Left ventricle myocardium inferior (tissue), 1 donor: ENCODE measurements at places on chromosomes 12 and 14.

GRCh38 chr14:62443796-62444195, 601.5 kb downstream of the KCNH5 start:
- H3K27me3 ChIP-seq: no peaks in the 10 kb centered on the region
- no peak overlapping the region for H3K27ac ChIP-seq
- DNase-seq: no peak
- H3K36me3 ChIP-seq: no peaks in the 10 kb centered on the region
- H3K4me3 ChIP-seq: no peak overlapping the region

DNA sequence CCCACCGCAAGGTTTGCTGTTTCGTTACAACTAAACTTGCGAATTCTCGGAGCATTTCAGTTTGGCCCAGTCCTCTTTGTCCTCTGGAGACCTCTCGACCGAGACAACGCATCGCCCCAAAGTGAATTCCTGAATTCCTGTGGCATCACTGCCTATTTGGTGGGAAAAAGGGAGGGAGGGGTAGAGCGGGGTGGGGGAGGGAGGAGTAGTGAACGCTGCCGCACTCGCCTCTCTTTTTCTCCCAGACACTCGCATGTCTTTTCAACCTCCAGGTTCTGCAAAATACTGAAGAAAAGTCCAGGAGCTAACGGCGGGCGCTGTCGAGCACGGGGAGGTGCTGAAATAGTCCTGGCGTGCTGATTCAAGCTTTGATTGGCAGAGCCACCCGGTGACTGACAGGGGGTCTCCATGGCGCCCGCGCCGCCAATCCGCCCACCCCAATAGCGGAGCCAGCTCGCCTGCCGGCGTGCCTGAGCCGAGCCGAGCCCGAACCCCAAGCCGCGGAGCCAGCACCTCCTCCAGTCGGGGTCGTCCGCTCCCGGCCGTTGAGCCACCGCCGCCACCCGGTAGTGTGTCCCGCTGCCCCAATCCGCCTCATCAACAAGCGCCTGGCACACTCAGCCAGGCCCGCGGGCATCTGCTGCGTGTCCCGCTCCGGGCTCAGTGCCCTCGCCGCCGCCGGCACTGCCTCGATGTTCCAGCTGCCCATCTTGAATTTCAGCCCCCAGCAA, at the start of gene SIX6:
TSS of gene SIX6 (plus strand) at position 440 of the 731 bp plus-strand sequence. CDS start at position 693, 253 bp downstream.
- no peak within 1 kb of the TSS for H3K27ac ChIP-seq
- DNase-seq: no peak
- peak within 1 kb of the TSS; percentile 45 for H3K4me3 ChIP-seq
- no peaks in the 10 kb centered on the region for H3K36me3 ChIP-seq
- peaks cover 38% of the 10 kb centered on the region for H3K4me1 ChIP-seq

GRCh38 chr12:105567061-105567460, 236.6 kb downstream of the C12orf75 start:
- no peak for DNase-seq
- H3K27me3 ChIP-seq: no peaks in the 10 kb centered on the region
- H3K4me3 ChIP-seq: no peak overlapping the region
- H3K36me3 ChIP-seq: no peaks in the 10 kb centered on the region
- peaks cover 4% of the 10 kb centered on the region for H3K4me1 ChIP-seq

GRCh38 chr12:116773276-116773731, 35.2 kb downstream of the RNFT2 start:
- H3K27me3 ChIP-seq: no peaks in the 10 kb centered on the region
- H3K36me3 ChIP-seq: no peaks in the 10 kb centered on the region

- peak overlapping the region; percentile 100 for H3K27ac ChIP-seq
- peaks cover 80% of the 10 kb centered on the region for H3K4me1 ChIP-seq
- peaks cover 37% of the 10 kb centered on the region for H3K36me3 ChIP-seq
- no peaks in the 10 kb centered on the region for H3K27me3 ChIP-seq
Measured at GRCh38 chr14:105466531-105467248, 7.9 kb upstream of the CRIP2 start.

DNA sequence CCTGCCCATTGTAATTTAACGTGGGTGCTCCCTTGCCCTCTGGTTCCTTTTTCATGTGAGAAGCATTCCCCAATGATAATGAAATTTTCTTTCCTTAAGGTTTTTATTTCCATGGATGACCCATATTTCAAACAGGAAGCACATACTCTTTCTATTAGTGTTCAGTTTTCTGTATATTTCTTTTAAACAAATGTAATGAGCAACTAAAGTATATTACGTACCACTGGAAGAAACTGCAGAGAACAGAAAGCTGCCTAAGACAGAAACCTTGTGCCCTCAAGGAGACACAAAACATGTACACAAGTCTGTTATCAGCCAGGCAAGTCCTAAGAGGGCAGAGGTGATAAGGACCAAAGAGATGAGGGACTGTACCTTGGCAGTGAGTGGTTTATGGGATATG, 414.9 kb downstream of the ETNK1 start:
- no peaks in the 10 kb centered on the region for H3K4me1 ChIP-seq
- no peak overlapping the region for H3K27ac ChIP-seq
- no peaks in the 10 kb centered on the region for H3K27me3 ChIP-seq
- H3K4me3 ChIP-seq: no peak overlapping the region

DNA sequence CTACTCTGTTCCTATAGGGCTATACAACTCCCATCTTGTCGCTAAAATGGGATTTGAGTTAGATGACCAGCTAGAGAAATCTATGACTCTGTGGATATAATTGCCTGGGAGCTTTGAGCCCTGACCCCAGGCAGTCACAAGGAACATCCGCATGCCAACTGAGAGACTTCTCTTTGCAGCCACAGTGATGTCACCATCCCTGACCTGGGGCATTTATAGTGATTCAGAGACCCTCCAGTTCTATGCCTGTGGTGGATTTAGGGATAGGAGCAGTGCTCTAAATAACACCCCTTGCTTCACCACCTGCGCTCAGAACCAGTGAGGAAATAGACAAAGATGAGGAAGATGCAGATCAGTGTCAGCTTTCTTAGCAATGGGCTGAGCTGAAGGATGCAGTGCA, 86.2 kb downstream of the RIN3 start:
- DNase-seq: no peak
- no peak overlapping the region for H3K27ac ChIP-seq
- H3K4me1 ChIP-seq: peaks cover 38% of the 10 kb centered on the region
- no peaks in the 10 kb centered on the region for H3K36me3 ChIP-seq
- H3K27me3 ChIP-seq: no peaks in the 10 kb centered on the region

- peaks cover 26% of the 10 kb centered on the region for H3K4me1 ChIP-seq
- no peak overlapping the region for H3K4me3 ChIP-seq
- peak; percentile 72 for DNase-seq
- peak overlapping the region; percentile 82 for H3K27ac ChIP-seq
Measured at GRCh38 chr12:108289350-108290161, 49.6 kb downstream of the CMKLR1 start.
